ENCODE measurements at places on chromosomes 1 and 21.
A peak's percentile ranks its signal among the peaks of the same experiment; 100 is the strongest.

DNA sequence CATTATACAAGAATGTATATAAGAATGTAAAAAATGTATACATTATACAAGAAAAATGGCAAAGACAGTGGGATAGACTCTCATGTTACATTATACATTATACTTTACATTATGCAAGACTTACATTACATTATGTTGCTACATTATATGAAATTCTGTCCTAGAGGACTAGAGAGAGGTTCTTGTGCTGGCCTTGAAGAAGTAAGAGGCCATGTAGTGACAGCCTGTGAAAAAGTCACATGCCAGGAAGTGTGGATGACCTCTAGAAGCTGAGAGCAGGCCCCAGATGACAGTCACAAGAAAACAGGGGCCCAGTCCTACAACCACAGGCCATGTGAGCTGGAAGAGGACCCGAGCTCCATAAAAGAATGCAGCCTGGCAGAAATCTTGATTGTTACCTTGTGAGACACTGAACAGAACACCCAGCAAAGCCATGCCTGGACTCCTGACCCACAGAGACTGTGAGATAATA is 30.5 kb upstream of the AHCYL1 start:
- DNase-seq = no peak

- DNase-seq = no peak
Observed at GRCh38 chr1:17539477-17540254, at the start of gene ARHGEF10L. Gene ARHGEF10L (plus strand): TSS chr1:17539698. CDS start chr1:17580596, 40,898 bp downstream.

DNA sequence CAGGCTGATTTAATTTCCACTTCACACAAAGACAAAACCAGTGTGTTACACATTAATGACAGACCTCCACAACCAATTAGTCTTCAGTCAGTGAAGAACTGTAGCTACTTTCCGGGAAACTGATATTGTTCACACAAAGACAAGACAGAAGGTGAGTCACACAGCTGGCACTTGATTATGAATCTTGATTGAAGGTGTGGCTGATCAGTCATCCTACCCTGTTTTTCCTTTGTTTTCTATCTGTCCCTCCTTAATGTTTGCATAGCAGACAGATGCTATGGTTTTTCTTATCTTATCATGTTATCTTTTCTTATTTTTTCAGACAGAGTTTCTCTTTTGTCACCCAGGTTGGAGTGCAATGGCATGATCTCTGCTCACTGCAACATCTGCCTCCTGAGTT is 185.1 kb upstream of the GREM2 start:
- DNase-seq = no peak

GRCh38 chr1:41464885-41465284 is 19.6 kb downstream of the EDN2 start:
- DNase-seq = no peak

- peak; percentile 43 for DNase-seq
Observed at GRCh38 chr1:64519901-64520300, 50.0 kb downstream of the CACHD1 start.

DNA sequence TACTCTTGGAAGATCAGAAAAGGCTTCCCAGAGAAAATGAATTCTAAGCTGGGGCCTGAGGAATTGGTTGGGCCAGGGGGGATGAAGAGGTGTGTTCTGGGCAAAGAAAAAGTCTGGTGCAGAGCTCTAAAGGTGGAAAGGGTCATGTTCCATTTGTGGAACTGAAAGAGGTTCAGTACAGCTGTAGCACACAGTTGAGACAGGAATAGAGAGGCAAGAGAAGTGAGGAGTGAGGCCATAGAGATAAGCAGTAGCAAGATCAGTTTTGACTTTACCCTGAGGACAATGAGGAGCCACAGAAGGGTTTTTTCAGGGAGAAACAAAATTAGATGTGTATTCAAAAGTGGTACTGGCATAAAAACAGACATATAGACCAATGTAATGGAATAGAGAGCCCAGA is 30.3 kb upstream of the MUTYH start:
- DNase-seq = no peak

DNA sequence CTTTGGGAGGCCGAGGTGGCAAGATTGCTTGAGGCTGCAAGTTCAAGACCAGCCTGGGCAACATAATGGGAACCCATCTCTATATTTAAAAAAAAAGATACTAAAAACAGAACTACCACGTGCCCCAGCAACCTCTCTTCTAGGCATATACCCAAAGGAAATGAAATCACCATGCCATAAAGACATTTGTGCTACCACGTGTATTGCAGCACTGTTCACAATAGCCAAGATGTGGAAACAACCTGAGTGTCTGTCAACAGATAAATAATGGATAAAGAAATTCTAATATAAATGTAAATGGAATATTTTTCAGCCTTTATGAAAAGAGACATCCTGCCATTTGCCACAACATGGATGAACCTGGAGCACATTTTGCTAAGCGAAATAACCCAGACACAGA is 128.6 kb downstream of the PCNX2 start:
- DNase-seq = no peak

- peak; percentile 77 for DNase-seq
Observed at GRCh38 chr1:210584439-210585113, 255.9 kb downstream of the HHAT start.

DNA sequence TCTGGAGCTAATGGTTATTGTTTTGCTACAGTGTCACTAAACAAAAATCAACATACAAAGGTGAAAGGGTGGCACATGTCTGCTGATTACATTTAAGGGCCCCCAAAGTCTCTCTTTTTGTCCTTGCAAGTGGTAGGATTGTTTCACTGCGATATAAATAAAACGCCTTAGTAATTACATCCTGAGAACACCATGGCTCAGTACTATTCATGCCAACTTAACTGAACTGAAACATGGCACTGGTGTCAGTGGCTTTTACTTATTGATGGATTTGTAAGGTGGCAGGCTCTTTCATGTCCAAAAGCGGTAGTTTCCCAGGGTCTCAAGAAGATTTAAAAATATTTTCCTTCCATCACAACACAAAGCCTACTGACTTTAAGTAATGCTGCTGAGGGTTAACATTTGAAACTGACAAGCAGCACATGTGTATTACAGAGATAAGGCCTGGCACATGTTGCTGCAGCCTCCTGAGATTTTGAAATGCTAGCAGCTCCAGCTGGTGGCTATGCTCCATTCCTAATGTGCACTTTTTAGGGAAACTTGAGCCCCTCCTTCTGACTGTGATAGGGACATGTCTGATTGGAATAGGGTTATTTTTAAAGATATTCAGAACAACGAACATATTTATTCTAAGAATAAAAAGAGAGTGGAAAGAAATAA is 86.8 kb downstream of the ATP1B1 start:
- peak; percentile 31 for DNase-seq

DNA sequence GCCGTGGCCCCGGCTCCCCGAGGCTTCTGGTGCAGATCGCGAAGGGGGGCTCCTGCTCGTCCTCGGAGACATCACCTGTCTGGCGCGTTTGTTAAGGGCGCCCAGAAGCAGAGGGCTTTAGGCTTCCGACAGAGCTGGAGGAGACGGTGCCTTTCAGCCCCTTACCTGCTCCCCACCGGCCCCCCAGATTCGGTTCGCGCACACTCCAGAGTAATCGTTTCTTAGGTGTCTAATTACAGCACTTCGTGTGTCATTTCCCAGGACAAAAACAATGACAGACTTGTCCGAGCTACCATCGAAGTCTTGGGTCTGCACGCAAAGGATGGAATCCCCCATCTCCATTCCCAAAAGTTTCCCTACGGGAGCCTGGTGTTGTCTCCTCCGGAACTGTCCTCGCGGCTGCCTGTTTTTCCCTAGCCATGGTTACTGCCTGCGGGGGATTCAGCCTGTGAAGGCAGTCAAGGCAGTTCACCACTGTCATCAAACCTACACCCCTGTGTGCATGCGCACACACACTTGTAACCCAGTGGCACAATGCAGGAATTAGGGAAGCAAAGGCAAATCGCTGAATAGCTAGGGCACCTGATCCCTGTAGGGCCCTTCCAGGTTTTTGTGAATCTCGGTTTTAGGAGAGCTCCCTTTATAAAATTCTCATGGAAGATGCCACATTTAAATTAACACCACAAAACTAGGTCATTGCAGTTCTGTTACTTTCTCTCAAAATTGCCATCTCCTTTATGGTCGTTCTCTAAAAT is 738 bp upstream of the CDC42BPA start:
- peak; percentile 38 for DNase-seq

GRCh38 chr21:38289705-38290485 is 33.1 kb downstream of the KCNJ15 start:
- no peak for DNase-seq

GRCh38 chr1:60103186-60103585 is 29.6 kb upstream of the C1orf87 start:
- DNase-seq = peak; percentile 27

- DNase-seq = no peak
Observed at GRCh38 chr21:32795802-32796559, 24.4 kb upstream of the PAXBP1 start.

Data from stomach (tissue), 19 donors.